Posterior cingulate gyrus (tissue), 11 donors: ENCODE measurements at places on chromosomes 2 and 18.

DNA sequence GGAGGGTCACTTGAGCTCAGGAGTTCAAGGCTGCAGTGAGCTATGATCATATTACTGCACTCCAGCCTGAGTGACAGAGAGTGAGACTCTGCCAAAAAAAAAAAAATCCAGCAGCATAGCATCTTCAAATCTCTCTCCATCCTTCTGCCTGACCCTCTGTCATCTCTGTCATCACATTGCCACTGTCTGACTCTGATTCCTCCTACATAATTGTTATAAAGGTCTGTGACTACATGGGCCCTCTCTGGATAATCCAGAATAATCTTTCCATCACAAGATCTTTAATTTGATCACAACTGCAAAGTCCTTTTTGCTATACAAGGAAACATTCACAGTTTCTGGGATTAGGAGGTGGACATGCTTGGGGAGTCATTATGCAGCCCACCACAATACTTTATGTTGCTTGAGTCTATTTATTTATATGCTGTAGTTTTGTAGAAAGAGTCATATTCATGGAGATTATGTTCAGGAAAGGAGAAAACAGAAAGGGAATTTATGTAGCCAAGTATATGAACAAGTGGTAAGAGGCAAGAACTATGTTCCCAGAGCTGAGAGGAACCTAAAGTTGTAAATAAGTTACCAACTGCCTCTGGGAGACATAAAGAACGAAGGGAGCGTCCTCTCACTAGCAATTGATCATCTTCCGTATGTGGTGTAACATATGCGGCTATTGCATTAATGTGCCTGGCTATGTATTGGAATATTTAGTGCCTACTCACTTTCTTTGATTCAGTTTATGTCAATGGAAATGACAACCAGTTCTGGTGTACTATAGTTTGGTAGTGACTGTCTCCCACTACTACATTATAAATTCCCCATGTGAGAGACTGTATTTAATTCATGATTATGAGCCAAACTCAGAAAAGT, 21.5 kb downstream of the RND3 start:
- DNase-seq: no peak

- DNase-seq: no peak
Observed at GRCh38 chr2:148730085-148730484, 85.5 kb downstream of the EPC2 start.

GRCh38 chr18:47246027-47246971, 5.2 kb downstream of the SKOR2 start:
- no peak for DNase-seq

DNA sequence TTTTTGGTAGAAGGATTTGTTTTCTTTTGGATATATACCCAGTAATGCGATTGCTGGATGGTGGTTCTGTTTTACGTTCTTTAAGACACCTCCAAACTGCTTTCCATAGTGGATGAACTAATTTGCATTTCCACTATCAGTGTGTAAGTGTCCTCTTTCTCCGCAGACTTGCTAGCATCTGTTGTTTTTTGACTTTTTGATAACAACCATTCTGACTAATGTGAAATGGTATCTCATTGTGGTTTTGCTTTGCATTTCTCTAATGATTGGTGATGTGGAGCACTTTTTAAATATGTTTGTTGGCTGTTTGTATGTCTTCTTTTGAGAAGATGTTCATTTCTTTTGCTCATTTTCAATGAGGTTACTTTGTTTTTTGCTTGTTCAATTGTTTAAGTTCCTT, 260.9 kb upstream of the CWC22 start:
- no peak for DNase-seq

- DNase-seq: no peak
Observed at GRCh38 chr2:65388051-65388531, 44.3 kb downstream of the SPRED2 start.

DNA sequence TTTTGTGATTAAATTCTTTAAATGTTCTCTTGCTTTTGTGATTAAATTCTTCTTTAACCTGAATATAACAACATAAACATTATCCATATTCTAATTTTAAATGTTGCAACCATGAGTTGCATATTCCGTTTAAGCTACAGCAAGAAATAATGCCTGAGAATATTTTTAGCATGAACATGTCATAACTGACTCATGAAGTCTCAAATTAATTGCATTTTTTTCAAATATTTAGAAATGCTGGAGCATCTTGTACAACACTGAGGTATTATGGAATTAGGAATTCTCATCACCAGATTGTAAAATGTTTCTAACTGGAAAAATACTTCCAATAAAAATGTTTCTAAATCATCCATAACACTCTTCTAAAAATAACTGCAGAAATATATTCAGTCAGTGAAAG, 14.7 kb downstream of the ROCK2 start:
- no peak for DNase-seq

DNA sequence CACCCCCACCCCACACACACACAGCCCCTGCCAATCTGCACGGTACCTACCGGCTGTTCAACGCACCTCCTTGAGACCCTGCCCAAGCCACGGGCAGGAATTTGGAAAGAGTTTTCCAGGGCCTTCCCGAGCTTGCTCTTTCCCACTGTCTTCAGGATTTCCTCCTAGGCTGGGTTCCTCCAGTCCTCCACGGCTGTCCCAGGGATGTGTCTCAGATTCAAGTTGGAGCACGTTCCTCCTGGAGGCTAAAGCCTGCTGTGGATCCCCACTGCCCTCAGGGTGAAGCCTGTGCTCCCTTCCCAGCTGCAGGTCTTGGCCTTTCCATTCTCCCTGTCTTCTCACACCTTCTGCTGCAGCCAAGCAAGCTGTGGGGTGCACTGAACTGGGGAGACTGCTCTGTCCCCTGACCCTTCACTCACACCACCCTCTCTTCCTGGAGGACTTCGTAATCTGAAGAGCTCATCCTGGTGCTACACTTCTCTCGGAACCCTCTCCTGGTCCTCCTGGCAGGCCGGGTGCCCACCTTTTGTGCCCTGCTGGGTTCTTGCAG, 54.9 kb upstream of the HS6ST1 start:
- DNase-seq: peak; percentile 60

DNA sequence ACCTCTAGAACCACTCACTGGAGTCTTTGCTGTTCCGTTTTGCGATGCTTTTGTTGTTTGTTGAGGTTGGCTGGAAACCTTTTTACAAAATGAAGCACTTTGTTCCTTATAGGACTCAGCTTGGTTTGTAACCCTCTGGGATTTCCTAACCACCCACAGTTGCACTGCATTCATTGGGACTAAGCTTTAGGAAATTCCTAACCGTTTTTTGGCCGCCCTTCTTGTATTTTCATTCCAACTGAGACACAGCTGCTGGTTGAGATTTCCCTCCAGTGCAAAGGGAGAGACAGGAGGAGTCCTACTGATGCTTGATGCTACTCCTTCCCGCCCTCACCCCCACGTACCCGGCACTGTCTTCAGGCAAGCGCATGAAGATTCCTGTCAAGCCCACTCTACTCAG, 6.1 kb upstream of the DIPK1C start:
- no peak for DNase-seq

- no peak for DNase-seq
Observed at GRCh38 chr2:105755895-105756294, 11.2 kb downstream of the NCK2 start.

GRCh38 chr2:284896-285492, 2.9 kb downstream of the ALKAL2 start:
- DNase-seq: no peak

- no peak for DNase-seq
Observed at GRCh38 chr2:152396051-152396511, 61.1 kb downstream of the FMNL2 start.

DNA sequence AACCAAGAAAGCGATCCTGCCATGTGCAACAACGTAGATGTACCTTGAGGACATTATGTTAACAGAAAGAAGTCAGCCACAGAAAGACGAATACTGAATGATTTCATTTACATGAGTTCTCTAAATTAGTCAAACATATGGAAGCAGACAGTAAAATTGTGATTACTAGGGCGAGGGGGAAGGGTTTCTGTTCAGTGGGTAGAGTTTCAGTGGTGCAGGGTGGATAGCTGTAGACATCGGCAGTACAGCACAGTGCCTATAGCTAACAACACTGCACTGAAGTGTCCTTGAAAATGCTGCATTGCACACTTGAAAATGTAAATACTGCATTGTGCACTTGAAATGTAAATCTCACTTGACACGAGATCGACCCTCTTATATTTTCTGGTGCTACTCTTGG, 275.3 kb downstream of the GALR1 start:
- no peak for DNase-seq

DNA sequence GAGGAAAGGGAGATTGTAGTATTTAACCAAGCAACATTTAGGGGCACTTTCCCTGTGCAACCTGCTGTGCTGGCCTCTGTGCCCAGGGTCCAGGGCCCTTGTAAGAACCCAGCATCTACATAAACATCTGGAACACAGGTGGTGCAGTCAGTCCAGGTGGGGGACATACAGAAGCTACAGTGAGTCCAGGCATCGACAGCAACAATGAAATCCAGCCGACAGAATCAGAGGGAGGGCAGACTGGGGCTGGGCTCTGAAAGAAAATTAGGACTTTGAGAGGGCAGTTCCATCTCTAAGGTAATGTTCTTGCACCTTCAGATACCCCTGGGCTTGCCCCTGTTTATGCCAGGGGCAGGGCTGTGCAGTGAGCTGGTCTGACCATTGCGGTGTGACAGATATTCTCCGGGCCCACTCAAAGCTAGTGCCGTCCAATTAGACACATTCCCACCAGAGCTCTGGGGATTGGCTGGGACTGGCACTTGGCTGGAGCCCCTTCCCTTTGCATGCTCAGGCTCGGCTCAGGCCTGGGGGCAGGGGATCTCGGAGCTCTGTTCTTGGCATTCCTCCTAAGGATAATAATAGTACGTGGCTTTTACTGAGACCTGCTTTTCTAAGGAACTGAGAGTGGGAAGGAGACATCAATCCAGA, 5.4 kb downstream of the LBH start:
- DNase-seq: no peak

DNA sequence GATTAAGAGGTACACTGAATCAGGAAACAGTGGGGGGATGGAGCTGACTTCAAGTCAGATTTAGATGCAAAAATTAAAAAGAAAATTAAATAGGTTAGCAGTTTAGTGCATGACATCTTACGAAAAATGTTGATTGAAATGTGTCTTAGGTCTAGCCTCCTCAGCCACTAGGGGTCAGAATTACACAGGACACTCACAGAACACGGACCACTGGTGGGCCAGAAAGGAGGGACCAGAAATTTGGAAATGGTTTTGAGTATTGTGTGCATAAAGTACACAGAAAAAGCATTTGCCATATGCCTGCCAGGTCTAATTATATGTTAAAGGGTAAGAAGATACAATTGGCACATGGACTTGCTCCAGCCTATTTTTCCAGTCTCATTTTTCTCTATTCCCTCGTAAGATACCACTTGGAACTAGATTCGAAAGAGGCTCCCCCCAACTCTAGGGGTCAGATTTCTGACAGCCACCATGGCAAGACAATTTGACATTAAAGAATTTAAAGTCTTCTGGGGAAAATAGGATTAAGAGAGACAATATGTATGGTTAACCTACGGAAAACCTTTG, 550.2 kb upstream of the SETBP1 start:
- DNase-seq: no peak

DNA sequence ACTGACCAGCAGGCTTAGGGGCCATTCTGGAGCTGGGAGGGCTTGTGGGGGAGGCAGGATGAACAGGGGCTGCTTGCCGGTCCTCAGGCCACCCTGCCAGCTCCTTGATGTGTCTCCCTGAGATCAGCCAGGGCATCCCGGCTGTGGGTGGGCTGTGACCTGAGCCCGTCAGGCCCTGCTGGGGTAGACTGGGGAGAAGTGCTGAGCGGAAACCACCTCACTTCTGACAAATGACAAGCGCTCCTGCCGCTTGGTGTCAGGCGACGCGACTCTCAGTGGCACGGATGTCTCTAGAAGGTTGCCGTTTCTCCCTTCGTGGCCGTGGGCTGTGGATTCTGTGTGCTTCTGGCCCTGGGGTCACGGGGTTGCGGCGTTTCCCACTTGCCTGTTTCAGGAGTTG, 45.7 kb downstream of the NFATC1 start:
- DNase-seq: no peak

GRCh38 chr2:205510345-205510744, 172.0 kb upstream of the NRP2 start:
- DNase-seq: no peak

GRCh38 chr2:119489232-119489952, 34.9 kb downstream of the SCTR start:
- no peak for DNase-seq

GRCh38 chr2:236818281-236819045, 248.8 kb downstream of the ACKR3 start:
- DNase-seq: no peak

DNA sequence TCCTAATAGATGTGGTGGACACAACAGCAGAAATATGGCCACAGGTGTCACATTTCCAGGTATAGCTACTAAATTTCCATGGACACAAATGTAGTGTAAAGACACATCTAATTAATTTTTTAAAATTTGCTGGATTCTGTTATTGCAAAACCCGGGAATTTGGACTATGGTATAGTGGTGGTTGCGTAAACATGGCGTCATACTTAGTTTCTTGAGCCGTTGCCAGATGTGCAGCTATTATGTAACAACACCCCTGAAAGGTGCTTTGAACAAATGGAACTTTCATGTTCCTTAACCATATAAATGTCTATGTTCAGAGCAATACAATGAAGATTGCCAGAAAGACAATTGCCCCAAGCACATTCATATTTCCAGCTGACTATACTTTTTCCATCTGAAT, 85.9 kb downstream of the HRH4 start:
- DNase-seq: no peak

GRCh38 chr2:217360111-217360510, 500.2 kb upstream of the TNP1 start:
- no peak for DNase-seq

GRCh38 chr2:36530983-36531354, 67.0 kb downstream of the FEZ2 start:
- DNase-seq: no peak

DNA sequence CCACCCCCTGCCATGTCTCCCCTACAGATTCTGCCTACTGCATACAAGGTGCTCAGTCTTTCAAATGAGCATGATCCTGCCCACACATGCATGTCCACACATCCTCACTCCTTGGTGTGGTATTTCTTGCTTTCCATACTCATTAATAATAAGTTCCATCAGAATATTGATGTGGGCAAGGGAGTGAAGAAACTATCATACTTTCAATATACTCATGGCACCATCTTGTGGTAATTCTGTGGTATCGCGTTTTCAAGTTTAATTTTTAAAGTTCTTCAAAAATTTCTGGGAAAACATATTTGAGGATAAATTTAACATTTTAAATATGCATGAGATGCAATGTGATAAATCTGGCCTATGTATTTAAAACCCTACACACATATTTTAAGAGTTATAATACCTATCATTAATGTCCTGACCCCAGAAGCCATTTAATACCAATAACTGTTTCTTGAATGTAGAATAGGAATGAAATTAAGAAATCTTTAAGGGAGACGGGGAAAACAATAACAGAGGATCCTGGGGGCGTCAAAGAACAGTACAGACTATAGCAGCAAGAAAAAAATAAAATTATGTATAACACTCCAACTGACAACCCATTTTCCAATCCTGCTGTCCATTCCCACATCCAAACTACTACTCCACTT, 110.1 kb downstream of the ZNF385B start:
- no peak for DNase-seq
